ENCODE measurements at places on chromosomes 5 and 9.

DNA sequence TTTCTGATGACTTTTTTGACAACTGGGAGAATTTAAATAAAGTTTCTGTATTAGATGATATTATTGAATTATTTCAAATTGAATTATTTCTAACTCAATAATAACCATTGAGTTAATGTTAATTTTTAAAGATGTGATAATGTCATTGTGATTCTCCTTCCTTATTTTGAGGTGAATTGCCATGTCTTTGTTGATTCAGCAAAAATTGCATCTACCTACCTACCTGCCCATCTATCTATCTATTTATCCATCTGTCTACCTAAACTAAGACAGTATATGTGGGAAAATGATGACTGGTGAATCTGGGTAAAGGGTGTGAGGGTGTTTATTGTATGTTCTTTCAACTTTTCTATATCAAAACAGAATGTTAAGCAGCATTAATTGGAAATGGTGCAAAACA is 75.0 kb downstream of the G3BP1 start:
- DNase-seq = no peak

DNA sequence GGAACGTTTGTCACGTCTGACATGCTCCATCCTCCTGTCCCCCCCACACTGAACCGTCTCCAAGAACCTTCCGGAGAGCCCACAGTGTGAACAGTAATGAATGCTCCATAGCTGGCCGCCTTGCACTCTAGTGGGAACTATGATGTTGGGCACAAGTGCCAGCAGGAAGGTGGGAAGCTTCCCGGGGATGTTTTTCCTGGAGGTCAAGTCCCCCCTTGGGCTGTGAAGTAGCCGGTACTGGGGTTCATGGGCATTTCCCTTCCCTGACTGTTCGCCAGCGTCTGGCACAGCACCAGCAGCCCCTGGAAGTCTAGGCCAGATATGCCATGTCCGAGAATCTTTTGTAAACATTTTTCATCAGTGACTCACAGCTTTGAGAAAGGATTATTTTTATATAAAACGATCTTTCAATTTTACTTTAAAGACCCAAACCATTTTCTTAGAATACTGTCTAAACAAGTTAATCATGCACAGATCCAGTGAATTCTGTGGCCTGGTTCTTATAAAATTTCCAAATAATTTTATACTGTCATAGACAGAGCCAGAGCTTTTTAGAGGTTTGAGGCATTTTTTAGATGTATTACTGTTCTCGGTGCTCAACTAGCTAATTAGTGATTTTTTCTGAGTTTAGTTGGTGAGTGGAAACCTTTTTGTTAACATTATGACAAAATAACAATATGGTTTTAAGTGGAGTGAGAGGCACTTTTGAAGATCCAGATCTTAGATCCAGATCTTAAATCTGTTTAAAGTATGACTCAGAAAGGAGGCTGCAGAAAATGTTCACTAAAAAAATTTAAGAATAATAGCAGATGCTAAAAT is 11.6 kb downstream of the ABL1 start:
- DNase-seq = no peak

DNA sequence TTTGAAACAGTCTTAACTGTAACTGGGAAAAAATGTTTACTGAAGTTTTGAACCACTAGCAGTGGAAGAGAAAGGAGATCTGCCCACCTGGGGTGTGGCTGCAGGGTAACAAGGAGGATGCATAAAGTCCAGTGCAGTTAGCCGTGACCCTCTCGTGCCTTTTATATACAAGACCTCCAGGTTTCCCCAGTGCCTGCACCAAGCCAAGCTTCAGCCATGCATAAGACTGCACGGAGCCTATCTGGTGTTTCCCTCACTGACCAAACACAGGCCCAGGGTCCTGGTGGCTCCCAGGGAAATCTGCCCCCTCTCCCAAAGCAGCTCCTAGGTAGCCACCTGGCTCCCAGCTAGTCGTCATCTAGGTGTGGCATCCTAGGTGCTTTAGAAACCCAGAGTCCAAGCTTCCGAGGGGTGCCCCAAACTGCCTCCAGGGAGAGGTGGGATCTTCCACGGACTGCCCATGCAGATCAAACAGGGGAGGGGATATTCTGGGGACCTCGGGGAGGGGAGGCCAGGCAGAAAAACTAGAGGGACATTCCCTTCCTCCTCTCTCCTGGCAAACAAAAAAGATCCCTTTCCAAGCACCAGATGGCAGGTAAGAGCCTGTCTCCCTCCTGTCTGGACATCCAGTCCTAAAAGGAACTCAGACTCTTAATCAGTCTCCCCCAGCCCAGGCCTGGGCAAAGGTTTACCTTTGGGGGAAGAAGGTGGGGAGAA is 2.7 kb downstream of the SHB start:
- no peak for DNase-seq

DNA sequence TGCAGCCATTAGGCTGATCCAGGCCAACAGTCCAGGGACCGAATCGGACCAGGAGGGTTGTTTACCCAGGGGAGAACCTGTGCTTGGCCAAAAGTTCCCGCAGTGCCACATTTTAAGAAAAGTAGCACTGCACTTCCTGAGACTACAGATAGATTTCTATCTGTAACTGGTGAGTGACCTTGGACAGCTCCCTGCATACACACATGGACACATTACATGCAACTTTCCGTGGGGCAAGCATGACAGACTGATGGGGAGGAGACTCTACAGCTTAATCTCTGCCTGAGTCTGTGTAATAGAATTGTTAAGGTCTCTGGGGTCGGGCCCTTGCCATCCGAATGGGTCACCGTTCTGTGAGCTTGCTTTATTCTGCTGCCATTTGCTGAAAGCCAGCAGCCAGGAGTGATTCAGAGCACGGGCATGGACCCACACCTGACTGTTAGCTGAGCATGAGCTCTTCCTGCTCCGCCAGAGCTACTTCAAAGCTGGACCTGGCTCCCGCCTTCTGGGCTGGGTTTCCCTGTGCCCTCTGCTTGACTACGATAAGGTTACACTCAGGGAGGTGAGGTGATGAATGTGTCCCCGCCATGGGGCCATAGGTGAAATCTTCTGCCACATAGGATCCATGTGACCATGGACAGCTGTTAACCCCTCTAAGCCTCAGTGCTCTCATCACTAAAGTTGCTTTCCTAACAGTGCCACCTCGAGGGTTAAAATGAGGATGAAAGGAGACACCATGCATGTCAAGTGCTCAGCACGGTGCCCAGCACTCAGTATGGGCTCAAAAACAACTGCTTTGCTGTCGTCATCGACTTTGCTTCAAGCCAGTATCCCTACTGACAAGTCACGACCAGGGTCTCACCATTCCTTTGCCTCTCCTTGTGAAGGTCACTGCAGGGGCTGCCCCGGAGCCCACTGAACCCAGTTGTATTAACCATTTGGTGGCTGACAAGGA is 200.0 kb downstream of the MELK start:
- no peak for DNase-seq

DNA sequence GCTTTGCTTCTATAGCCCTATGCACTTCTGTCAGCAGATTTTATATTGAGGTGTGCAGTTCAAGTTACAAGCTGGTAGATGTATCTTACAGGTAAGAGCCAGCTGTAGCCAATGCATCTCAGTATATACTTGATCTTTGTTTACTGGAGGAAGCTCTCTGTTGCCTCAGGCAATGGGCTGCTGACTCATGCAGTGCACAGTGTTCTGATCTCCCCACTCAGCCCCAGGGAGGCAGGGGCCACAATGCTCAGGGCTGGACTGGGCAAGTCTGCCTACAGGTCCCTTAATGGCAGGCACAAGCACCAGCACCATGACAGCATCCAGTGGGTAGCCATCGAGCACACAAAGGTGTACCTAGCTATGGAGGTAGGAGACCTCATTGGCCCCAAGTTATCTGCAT is 178.8 kb upstream of the CDH10 start:
- no peak for DNase-seq

- no peak for DNase-seq
Measured at GRCh38 chr9:3887786-3888496, 362.1 kb upstream of the RFX3 start.

GRCh38 chr5:168334695-168335094 is 43.2 kb downstream of the WWC1 start:
- no peak for DNase-seq

GRCh38 chr9:129402931-129403778 is 217.7 kb downstream of the C9orf50 start:
- DNase-seq = no peak

DNA sequence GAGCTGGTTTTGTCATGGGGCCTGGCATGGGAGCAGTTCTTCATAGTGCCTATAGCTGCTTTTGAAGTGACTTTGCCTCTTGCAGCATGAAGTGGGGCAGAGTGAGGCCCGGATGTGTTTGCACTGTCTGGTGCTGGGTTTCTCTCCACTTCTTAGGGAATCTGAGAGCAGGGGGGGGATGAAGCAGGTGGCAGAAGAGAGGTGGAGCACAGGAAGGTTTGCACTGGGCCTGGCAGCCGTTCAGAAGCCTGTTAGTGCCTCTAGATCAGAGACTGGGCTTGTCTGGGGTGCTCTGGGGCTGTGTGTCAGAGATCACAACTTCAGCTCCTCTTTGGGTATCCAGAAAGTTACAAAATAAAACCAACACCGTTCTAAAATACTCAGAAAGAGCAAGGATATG is 18.4 kb downstream of the USP20 start:
- DNase-seq = no peak

DNA sequence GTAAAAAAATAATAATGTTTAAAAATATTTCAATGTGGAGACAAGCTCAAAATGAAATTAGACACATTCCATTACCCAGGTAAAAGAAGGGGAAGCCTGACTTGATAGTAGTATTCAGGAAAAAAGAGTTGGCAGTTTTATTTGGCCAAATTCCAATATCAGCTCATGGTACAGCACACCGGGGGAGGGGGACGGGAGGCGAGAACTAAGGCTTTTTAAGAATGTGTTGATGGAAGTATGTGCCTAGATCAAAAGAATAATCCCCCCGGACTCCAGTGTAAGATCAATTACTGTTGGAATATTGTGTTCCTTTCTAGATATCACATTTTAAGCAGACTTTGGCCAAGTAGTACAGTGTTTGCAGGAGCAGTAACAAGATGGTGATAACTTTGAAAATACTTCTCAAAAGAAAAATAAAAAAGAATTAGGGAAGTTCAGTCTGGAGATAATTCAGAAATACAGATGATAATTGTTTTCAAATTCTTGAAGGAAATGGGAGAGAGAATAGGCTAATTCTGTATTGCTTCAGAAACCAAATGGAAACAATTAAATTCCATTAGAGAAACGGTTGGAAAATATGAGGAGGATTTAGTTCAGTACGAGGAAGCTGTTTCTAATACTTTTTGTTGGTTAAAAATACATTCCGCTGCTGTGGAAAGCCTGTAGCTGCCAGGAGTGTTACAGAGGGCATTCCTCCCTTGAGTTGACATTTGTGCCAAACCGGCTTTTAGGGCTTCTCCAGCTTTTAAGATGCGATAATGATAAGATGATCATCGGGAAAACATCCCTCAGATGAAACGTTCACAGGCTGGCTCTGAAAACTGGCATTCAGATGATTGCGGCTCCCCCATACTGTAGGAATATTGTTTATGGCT is 98.1 kb upstream of the ERBIN start:
- DNase-seq = no peak

GRCh38 chr5:74079971-74080556 is 454.1 kb downstream of the ARHGEF28 start:
- DNase-seq = no peak

DNA sequence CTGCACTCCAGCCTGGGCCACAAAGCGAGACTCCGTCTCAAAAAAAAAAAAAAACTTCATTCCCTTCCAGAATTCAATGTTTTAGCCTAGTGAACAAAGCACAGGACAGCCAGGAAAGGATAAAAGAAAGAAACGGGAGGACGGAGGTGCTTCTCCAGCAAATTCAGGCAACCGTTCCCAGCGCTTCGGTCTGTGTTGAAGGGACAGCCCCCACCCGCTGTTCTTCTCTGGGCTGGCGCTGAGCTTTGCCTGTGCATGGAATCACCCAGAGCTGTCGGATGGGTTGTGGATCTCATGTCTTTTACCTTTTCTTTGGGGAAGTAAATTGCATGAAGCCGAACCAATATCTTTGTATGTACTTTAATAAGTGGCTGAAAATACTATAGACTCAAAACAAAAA is 248.4 kb upstream of the IRX2 start:
- no peak for DNase-seq

DNA sequence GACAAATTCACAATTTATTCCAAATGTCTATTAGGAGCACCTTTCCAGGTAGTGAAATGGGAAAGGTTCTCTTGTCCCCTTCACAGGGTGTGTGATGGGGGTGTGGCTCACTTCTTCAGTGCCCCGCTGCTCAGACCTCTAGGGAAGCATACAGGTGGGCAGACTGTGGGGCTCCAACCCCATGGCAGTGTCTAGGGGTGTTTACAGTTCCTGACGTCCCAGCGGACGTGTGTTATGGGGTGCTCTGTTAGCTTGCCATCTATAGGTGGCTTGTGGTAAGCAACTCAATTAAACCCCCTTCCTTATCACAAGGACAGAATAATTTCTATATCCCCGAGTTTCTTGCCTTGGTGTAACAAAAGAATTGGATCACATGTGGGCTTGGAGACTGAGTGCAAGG is 67.4 kb upstream of the SPINK5 start:
- no peak for DNase-seq

DNA sequence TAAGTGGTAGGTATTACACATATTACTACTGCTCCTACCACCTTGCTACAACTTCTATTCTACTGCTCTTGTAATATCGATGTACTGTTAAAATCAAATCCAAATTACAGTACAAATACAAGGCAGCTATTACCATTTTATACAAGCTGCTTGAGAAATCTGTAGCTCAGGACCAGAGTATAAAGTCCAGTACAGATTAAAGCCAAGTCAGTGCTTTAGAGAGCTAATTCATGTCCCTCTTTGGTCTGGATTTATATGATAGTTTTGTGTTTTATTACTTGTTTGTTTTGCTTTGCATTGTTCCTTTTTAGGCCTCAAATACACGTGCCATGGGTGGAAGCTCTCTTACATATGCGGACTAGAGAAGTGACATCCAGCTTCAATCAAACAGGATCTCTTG is 75.8 kb downstream of the DPYSL3 start:
- DNase-seq = no peak

- no peak for DNase-seq
Measured at GRCh38 chr5:127994087-127994660, 89.4 kb upstream of the SLC12A2 start.

GRCh38 chr5:135878156-135878620 is 17.5 kb downstream of the IL9 start:
- no peak for DNase-seq
